ENCODE measurements at places on chromosomes 1 and 21.

- DNase-seq: no peak
These were observed 136.0 kb downstream of the TLR5 start for GRCh38 chr1:223006917-223007648.

GRCh38 chr1:216448011-216448510, 24.8 kb upstream of the USH2A start:
- DNase-seq: no peak

DNA sequence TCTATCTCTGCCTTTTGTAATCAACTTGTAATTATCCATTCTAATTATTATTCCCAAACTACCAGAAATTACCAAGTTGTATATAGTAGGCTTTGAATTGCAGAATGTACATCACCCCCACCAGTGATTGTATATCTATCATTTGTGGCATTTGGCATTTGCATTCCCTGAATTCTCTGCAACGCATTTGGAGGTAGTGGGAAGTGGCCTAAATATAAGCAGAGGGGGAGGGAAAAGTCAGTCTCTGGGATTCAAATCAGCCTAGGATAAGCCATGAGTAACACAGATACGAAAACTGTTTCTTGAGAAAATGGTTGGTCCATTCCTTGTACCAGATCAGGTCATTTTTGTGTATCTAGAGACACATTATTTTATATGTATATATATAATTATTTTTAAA, 20.7 kb downstream of the DDX20 start:
- no peak for DNase-seq

DNA sequence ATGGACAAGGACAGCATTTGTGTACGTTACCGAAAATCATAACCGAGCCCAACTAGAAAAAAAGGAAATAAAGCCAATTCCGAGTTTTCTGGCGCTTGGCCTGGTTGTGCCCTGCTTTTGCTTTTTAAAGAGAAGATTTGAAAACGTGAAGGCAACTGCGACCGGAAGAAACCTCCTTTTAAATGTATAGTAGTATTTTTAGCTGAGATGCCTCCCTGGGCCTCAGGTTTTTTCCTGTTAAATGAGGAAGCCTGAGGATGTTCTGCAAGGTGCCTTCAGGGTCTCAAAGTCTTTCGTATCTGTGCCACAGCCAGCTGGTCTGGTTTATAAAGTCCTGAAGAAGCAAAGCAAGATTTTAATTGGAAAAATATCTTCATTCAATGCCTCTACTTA, 371 bp upstream of the ODF2L start:
- no peak for DNase-seq

DNA sequence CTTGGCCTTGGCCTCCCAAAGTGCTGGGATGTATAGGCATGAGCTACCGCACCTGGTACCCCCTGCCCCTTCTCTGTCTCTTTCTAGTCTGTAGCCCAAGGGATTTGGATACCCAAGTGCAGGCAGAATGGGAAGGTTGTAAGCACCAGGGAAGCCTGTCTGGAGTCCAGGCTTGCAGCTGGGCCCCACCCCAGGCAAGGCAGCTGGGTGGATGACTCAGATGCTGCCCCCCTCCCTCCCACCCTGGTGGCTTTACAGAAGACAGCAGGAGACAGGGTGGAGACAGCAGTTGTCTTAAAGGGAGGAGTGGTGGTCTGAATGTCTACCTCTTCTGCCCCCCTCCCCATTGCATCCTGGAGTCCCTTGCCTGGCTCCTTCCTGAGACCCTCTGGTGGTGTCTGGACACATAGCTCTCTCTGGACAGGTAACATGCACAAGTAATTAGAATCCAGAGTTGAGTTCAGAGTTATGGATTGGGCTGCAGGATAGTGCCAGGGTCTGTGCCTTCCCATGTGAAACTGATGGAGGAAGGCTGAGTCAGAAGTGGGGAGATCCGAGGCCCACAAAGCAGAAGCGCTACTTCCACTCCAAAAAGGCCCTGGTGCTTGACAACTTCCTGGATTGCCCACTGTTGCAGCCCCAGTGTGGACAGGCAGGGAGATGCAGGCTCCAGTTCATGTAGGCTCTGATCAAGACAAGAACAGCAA, 5.1 kb downstream of the LMNA start:
- no peak for DNase-seq

- no peak for DNase-seq
These were observed 27.5 kb upstream of the RASAL2 start for GRCh38 chr1:178066296-178066907.

GRCh38 chr1:109578947-109579443, 30.6 kb downstream of the GNAI3 start:
- DNase-seq: no peak

DNA sequence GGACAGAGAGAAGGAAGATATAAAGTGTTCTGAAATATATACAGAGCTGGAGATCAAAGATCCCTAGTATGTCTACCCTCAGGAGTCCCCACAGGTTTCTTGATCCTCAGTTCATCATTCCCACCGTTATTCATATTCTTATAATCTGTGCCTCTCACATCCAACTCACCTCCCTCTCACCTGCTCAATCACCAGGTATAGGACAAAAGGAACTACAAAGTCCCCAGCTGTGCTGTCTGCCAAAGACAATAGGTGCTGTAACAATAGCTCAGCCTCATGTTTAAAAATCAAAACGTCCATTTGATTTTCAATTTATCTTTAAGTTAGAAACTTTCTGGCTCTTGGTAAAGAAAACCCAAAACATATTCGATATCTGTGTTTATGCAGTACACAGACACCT, 121.1 kb upstream of the PKN2 start:
- no peak for DNase-seq

GRCh38 chr1:32965251-32965747, 690 bp upstream of the RNF19B start:
- no peak for DNase-seq

- DNase-seq: no peak
These were observed 176.5 kb upstream of the ST6GALNAC5 start for GRCh38 chr1:76690766-76691165.

DNA sequence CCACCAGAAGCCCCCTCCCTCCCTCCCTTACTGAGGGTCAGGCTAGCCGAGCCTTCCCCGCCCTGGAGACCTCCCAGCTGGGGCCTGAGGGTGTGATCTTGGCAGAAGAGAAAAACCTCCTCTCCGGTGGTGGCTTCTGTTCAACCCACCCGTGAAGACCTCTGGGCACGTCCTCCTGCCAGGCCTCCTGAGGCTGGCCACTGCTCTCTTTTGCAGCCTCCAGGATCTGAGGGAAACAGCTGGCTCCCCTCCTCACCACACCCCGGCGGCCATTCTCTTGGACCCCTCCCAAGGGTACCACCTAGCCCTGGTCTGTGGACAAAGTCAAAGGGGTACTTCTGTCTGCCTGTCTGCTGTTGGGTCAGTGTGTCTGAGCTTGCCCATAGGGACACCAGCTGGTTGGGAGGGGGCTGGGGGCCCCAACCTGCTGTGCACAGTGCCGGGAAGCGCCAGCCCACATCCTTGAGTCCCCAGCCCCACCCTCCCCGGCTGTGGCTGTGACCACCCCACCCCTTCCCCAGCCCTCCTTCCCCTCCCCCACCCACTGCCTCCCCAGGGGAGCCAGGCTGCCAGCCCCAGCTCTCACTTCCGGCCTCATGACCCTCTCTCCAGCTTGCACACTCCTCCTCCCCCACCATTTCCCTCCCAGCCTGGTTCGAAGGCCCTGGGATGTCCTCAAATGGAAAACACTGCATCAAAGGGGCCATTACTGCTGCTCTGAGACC, 48.1 kb downstream of the AHDC1 start:
- DNase-seq: no peak

GRCh38 chr1:239764546-239764945, 327.1 kb upstream of the FMN2 start:
- no peak for DNase-seq

DNA sequence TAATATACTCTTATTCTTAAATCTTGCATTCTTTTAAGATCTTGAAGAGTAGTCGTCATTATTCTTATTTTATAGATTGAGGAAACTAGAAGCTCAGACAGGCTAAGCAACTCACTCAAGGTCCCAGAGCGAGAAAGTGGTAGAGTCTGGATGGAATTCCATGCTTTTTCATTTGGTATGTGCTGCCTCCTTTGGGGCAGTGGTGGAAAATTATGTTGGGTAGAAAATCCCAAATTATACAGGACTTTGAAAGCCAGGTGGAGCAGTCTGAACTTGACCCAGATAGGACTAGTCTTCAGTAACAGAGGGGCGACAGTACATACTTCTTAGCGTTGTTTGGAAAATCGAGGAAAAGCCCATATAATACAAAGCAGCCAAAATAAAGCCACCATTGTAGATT, 205.6 kb downstream of the ATG4C start:
- DNase-seq: no peak

DNA sequence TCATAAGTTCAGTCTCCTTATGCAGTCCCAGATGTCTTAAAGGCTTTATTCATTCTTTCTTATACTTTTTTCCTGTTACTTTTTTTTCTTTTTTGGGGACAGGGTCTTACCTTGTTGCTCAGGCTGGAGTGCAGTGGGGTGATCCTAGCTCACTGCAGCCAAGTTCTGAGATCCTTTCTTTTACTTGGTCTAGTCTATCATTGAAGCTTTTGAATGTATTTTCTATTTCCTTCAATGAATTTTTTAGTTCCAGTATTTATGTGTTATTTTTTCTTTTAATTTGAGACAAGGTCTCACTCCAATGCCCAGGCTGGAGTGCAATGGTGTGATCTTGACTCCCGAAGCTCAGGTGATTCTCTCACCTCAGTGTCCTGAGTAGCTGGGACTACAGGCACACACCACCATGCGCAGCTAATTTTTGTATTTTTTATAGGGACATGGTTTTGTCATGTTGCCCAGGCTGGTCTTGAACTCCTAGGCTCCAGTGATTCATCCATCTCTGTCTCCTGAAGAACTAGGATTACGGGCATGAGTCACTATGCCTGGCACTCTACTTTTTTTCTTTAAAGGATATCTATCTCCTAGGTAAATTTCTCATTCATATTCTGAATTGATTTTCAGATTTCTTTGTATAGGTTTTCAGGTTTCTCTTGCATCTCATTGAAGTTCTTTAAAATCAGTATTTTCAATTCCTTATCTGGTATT, 26.1 kb upstream of the GTF2B start:
- DNase-seq: no peak

DNA sequence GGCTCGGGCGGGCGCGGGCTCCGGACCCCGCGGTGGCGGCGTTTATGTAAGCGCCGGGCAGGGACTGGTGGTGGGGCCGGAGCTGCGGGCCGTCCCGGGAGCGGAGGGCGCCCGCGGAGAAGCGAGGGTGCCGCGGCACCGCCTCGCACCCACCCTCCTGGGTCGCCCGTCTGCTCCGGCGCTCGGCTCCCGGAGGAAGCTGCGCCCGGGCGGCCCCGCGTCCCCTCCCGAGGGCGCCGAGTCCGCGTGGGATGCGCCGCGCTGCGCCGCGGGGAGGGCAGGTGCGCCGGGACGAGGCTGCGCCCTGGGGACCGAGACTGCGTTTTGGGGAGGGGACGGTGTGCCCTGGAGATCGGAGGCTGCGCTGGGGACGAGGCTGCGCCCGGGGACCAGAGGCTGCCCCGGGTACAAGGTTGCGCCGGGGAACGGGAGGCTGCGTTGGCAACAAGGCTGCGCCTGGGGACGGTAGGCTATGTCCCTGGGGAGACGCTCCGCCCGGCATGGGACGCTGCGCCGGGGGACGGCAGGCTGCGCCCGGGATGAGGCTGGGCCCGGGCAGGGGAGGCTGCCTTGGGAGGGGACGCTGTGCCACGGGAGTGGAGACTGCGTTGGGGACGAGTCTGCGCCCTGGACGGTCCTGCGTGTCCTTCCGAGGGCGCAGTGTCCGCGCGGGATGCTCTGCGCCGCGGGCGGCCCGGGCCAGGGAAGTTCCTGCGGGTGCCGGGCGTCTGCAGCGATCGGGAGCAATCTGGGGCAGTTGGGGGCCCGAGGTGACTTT, 627 bp downstream of the ADARB1 start:
- no peak for DNase-seq

DNA sequence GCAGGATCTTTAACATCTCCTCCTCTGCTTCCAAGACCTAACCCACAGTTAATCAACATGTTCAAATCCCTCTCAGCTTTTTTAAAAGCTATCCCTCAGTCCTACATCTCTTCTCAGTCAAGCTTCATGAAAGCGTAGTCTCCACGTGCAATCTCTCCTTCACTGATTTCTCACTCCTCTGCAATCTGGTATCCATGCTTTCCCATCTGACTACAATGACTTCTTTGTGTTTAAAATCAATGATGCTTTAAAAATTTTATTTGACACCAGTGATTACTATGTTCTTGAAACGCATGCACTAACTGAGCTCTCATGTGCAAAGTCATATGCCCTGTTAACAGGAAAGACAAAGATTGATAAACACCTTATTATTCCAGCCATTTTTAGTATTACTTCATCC, 67.5 kb upstream of the BEND5 start:
- DNase-seq: no peak

DNA sequence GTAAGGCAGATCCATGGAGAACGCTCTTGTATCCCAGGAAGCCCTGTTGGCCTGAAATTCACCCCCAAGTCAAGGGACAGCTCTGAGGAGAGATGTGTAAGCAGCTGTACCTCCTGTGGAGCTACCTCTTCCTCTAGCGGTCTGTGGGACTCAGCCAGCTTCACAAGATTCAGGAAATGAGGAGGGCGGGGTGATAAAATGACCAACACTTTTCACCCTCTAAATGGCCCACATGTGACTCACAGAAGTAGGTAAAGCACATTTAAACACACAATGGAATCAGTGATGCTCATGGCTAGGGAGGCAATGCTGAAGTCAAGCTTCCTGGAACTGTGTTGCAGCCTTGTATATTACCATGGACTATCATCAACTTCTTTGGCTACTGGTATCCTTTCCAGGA, at the start of gene SH2D1B:
Gene SH2D1B (minus strand): TSS at position 135 of the 400 bp plus-strand sequence. CDS start 120 bp downstream, at position 15.
- no peak for DNase-seq

DNA sequence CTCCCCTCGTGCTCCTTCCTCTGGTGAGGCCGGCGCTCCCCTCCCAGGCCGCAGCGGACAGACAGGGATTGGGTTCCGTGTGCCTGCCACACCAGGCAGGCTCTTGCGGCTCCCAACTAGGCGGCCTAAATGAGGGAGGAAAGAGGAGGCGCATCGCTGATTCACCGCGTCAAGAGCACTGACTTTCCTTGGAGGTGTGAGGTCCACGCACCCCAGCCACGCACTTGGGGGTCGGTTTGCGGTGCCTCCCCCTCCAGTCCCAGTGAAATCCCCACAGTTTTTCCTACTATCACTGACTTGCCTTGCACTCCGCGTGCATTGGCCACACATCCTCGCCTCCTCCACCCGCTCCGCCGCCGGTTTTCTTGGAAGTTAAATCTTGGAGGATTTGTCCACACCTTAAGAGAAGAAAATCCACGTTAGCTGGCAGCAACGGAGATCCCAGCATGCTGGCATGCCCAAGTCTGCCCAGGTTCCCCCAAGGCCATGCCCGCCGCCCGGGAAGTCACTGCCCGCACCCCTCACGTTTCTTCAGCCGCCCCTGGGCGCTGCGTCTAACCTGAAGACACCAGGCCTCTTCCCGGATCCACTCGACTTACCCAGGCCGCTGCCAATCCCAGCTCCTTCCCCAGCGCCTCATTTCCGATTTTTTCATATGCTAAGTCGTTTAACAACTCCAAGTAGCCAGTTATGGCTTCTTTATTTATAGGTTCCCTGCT, 1.1 kb upstream of the FOXD3 start:
- DNase-seq: no peak

DNA sequence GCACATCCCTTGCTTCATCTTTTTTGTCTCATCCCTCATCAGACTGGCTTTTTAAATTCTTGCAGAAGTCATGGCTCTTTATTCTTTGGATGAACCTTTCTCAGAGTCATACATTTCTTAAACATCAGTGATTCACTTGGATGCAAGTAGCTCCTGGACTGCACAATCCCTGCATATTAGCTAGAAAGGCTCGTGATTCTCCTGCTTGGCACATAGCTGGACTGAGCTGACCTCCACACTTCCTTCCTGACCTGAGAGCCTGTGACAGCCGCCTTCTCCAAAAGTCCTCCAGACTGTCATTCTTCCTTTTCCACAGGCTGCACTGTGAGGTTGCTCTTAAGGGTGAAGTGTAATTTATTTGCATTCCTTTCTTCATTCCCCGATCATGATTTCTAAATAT, 109.4 kb downstream of the RGL1 start:
- DNase-seq: no peak
